Articular chondrocyte of knee joint (primary cell): ENCODE measurements at places on chromosomes 1 and 21. TPM values are rescaled to one million over a fixed set of nuclear protein-coding genes. Genes with fewer than 3 reads are reported as not detected.

Gene RUNX1
- total RNA-seq, result 104 and 162 TPM in 2 replicates

Gene COQ8A
- total RNA-seq, result 9.7 and 10.9 TPM in 2 replicates

Gene C1orf74
- total RNA-seq, result 2.6 and 3.4 TPM in 2 replicates

Gene CCDC185
- total RNA-seq, result not detected in 2 replicates

Gene ANGPTL7
- 2.9 and 6.8 TPM in 2 replicates for total RNA-seq

Gene SLC35F3
- not detected in 2 replicates for total RNA-seq

Gene FABP3
- total RNA-seq, result 32.3 and 40.8 TPM in 2 replicates

Gene PLPPR4
- total RNA-seq, result 0.39 and 0.54 TPM in 2 replicates

Gene ACKR1
- not detected in 2 replicates for total RNA-seq

Gene ARID4B
- 34.6 and 39.3 TPM in 2 replicates for total RNA-seq

Gene DNALI1
- total RNA-seq, result 8.1 and 10.3 TPM in 2 replicates

Gene UMODL1
- total RNA-seq, result under 0.01 TPM in 2 replicates

Gene CTBS
- total RNA-seq, result 29.7 and 40.4 TPM in 2 replicates

Gene SELE
- total RNA-seq, result not detected in 2 replicates

Gene PAFAH2
- 5.2 and 9.5 TPM in 2 replicates for total RNA-seq

Gene PFKFB2
- 10.2 and 15.8 TPM in 2 replicates for total RNA-seq

Gene SLC27A3
- 8.2 and 11.9 TPM in 2 replicates for total RNA-seq

Gene GJA9
- 0.13 and 0.22 TPM in 2 replicates for total RNA-seq

Gene SCCPDH
- total RNA-seq, result 80.0 and 101 TPM in 2 replicates

Gene MTARC1
- 1.9 and 3.0 TPM in 2 replicates for total RNA-seq

Gene TLR5
- total RNA-seq, result 1.2 and 2.2 TPM in 2 replicates

Gene CD1B
- not detected in 2 replicates for total RNA-seq

Gene CYP4Z1
- total RNA-seq, result under 0.01 TPM in 1 of 2 replicates, not detected in the other
